ENCODE measurements at places on chromosomes 4 and X. TPM values are rescaled to one million over a fixed set of nuclear protein-coding genes. Genes with fewer than 3 reads are reported as not detected.

GRCh38 chr4:38189445-38189844 lies 229.2 kb downstream of the PTTG2 start:
- DNase-seq = no peak

DNA sequence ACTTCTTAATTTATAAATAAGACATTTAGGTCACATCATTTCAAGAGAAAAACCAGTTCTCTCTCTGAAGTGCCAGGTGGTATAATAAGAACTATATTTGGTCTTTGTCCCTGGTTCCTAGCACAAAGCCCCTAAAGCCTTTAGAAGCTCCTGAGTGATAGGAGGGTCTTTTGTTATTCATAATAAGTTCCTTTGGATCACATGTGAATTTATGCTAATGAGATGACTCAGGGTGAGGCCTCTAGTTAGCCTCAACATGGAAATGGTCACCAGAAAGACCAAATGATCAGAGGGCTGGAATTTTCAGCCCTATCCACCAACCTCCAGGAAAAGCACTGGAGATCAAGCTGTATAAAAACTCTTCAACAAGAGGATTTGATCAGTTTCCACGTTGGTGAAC lies 68.1 kb upstream of the BLTP1 start:
- no peak for DNase-seq

- no peak for DNase-seq
Measured at GRCh38 chr4:87783781-87784180, 15.6 kb upstream of the IBSP start.

GRCh38 chrX:19739683-19740082 lies 147.7 kb downstream of the SH3KBP1 start:
- DNase-seq = no peak

DNA sequence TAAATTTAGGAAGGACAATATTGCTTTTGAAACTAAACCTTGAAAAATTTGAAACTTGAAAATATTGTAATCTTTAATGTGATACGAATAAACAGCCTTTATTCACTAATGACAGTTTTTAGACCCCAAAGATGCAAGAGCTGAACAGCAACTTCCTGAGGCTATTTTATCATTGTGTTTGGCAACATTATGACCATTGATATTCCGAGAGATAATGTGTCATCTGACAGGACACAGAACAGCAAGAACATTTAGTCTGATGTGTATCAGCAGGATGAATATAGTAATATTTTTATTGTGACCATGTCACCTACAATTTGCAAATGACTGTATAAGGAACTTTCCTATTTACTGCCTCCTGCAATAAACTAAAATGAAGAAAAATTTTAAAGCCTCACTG lies 316.0 kb downstream of the ADAM29 start:
- DNase-seq = no peak

GRCh38 chr4:74369855-74370254 lies 4.9 kb downstream of the EREG start:
- DNase-seq = no peak

- DNase-seq = no peak
Measured at GRCh38 chrX:129718676-129719075, 20.1 kb upstream of the XPNPEP2 start.

GRCh38 chr4:140661550-140661949 lies 92.8 kb upstream of the UCP1 start:
- no peak for DNase-seq

GRCh38 chr4:16967722-16968121 lies 69.3 kb upstream of the LDB2 start:
- DNase-seq = no peak

GRCh38 chr4:2824836-2825381 lies 18.7 kb upstream of the ADD1 start:
- DNase-seq = no peak

- DNase-seq = no peak
Measured at GRCh38 chr4:157763490-157763889, 409.3 kb downstream of the GASK1B start.

DNA sequence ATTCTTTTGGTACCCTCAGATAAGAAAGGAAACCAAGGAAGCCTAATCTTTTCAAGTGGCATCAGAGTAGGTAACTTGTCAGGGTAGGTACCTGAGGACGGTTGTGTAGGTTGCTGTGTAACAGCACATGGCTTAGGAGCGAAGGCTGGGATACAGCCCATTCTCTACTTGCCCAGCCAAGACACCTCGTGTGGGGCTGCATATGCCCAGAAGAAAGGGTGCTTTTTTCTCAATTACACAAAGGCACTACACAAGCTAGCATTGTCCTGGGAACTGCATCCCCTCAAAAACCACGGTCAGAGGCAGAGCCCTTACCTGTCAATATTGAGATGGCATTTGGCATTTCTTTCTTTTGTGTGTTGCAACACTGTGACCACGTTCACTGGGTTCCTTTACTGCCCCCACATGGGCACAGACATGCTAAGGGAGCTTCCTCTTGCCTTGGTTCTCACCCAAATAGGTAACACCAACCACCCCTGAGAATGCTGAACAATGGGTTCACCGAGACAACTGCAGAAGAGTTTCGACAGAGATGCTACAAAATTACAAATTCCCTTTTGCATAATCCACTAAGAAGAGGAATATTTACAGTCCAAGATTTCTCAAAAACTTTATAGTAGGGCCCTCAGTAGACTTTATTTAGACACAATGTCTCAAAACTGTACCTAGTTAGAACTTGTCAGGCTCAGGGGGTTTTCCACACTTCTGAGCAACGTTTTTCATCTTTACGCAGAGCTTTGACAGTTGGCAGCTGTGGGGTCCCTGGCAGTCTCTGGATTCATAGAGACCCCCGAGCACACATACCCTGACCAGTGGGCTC lies 35.8 kb upstream of the TNIP3 start:
- DNase-seq = no peak

DNA sequence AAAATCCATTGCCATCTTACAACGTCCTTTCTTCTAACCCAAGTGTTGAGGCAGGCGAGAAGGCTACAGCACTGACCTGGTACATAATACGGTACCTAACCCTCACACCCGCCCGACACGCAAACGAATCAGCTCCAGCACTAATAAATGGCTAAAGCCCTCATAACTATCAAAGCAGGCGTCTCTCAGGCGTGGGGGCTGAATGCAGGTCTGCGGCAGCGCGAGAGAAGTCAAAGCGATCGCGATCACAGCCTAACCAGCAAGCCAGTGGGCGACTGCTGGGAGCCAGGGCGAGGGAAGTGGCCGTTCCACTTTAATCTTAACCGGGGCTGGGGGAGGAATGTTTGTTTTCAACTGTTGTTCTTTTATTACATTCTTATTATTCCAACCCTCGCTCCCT lies 1.5 kb downstream of the CDX4 start:
- no peak for DNase-seq

DNA sequence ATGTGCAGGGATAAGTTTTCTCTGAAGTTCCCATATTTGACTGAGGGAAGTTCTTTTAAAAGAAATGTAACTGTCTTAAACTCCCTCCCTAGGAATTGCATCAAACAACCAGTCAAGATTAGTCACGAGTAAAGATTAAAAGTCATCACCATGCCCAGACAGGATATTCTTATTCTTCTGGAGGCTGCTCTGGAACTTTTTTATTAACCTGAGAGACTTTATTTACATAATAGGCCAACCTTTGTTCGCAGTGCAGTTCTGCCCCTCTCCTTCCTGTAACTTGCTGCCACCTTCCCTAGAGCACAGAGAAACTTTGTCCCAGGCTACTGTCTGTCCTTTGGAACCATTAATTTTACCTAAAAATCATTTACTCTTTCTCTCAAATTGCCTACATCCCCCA lies 9.8 kb upstream of the HERC3 start:
- no peak for DNase-seq

GRCh38 chr4:108546728-108547127 lies 73.6 kb upstream of the RPL34 start:
- DNase-seq = no peak

DNA sequence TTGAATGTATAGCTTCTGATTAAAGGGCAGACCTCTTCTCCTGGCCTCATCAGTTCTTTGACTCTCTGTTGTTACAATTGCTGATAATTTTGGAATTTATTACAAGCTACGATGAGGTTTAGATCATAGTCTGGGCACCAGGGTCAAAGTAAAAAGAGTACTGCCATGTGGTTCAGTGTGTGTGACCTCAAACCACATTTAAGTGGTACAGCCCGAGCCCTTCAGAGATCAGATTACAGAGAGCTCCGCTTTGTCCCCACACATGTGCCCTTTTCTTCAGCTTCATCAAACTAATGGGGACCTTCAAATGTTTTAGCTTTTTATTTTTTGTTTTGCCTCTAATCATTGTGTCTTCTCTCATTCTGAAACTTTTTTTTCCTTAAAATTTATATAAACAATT lies 37.1 kb downstream of the SPANXN2 start:
- DNase-seq = no peak

DNA sequence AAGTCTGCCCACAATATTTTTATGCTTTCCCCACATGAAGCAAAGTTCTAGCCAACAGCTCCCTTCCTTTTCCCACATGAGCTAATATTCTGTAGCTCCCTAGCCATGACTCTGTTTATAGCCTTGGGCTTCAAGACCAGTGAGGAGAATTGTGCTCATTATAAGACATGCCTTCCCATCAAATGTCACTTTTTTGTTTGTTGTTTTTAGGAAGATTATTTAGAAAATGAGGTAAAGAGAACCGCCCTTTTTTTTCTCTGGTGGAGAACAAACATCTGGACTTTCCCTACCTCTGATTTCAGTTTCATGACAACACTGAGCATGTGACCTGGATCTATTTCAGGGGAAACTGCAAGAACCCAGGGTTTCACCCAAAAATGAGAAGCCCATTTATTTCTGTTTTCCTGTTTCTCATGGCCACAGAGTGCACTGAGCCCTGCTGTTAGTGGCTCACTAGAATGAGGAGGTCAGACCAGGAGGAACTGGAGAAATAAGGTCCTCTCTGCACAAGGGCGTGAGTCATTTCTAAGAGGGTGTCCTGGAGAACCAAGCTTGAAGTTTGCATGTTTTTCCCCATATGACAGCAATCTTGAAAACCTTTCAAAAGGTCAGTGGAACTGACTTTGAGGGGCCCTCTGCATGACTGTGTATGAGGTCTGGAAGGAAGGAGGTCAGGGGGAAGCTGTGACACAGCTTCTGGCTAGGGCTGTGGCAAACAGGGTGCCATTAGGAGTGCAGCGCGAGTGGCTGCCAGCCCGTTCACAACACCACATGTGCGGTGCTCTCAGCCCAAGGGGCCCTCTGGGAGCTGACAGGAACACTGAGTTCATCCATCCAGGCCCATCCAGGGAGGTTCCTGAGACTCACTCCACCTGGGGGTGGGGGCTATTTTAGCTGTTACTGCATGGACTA lies 55.2 kb downstream of the CHST7 start:
- no peak for DNase-seq

DNA sequence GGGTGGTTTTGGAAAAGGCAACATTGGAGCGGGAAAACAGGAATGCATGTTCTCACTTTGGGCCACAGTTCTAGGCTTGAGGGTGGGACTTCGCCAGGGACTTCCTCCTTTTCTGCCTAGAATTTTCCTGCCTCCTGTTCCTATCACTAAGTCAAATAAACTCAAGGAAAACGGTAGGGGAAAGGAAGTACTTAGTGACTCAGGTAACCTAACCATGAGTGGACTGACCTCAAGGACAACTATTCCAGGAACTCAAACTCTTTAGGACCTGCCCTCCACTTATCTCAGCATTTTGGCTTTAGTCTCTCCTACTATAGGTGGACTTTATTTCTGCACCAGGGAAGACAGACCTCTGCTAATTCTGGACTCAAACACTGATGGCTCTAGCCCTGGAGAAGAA lies 281.7 kb downstream of the ZNF674 start:
- DNase-seq = no peak

DNA sequence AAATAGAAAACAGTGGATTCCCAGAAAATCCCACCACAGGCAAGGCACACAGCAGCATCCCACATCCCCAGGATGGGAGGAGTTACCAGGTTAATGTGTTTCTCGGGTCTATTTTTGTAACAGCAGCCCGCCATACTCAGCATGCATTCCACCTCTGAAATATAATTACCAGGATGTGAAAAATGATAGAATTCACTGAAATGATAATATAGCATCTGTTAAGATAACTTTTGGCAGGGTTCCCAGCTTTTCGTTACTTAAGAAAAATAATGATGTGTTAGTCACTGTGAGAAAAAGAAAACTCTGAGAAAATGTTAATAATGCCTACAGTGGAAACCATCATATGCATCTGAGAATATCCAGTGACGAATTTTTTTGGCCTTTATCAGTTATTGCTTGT lies 87.1 kb downstream of the VCX2 start:
- no peak for DNase-seq

- DNase-seq = no peak
Measured at GRCh38 chr4:89324671-89325070, 17.1 kb upstream of the GPRIN3 start.

- no peak for DNase-seq
Measured at GRCh38 chrX:49308604-49309269, 5.3 kb downstream of the GAGE10 start.

DNA sequence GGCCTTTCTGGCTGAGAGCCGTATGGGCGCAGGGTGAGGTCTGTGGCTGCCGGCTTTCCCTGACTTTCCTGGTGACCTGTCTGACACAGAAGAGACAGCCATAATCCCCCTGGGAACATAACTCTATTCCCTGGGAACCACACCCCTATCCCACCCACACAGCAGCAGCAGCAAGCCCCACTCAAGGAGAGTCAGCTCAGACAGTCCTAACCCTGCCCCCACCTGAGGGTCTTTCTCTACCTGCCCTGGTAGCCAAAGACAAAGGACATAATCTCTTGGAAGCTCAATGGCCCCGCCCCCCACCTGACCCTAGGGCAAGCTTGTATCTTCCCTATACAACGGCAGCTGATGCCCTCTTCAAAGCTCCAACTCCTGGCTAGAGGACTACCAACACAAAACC lies 74.6 kb downstream of the PABPC4L start:
- no peak for DNase-seq

- DNase-seq = no peak
Measured at GRCh38 chr4:138239491-138239890, 2.7 kb downstream of the SLC7A11 start.

- DNase-seq = no peak
Measured at GRCh38 chr4:94551643-94552564, 100.2 kb downstream of the PDLIM5 start.

DNA sequence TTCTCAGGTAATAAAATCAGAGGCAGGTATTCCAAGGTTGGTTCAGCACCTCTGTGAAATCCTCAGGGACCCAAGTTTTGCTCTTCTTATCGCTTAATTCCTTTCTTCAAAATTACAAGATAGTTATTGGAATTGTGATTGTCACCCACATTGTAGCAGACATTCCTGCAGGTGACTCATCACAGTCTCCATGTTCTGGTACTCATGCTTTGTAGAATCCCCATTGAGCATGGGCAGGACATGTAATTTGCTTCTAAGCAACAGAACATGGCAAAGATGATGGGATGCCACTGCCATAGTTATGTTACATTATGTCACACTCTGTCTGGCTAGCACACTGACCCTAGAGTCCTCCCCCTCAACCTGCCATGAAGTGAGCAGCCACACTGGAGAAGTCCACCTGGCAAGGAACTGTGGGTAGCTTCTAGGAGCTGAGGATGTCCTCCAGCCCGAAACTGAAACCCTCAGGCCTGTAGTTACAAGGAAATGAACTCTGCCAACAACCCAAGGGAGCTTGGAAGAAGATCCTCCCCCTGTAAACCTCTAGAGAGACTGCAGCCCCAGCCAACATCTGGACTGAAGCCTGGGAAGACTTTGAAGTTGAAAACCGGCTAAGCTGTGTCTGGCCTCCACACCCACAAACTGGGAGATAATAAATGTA lies 58.3 kb upstream of the GUCY1A1 start:
- DNase-seq = no peak

The MFAP3L gene
- 8.2 TPM for total RNA-seq

The SULT1E1 gene
- 11.4 TPM for total RNA-seq

The ITM2A gene
- total RNA-seq = 71.3 TPM

The ZFX gene
- total RNA-seq = 46.1 TPM

The RASL11B gene
- 19.2 TPM for total RNA-seq

The RASGEF1B gene
- 48.1 TPM for total RNA-seq

The NAP1L2 gene
- total RNA-seq = 46.1 TPM

The SPON2 gene
- 6.1 TPM for total RNA-seq

The PAGE2 gene
- total RNA-seq = not detected
